ENCODE measurements at places on chromosomes 3 and 15. TPM values are rescaled to one million over a fixed set of nuclear protein-coding genes. Genes with fewer than 3 reads are reported as not detected.
A peak's percentile ranks its signal among the peaks of the same experiment; 100 is the strongest.

The HESX1 gene
- not detected for total RNA-seq

GRCh38 chr3:159488602-159489001, 500.0 kb upstream of the IL12A start:
- no peak for DNase-seq

The ABHD17C gene
- total RNA-seq = 12.1 TPM

The NRROS gene
- 0.32 TPM for total RNA-seq

The ZNF501 gene
- total RNA-seq = 5.2 TPM

The RBP2 gene
- not detected for total RNA-seq

DNA sequence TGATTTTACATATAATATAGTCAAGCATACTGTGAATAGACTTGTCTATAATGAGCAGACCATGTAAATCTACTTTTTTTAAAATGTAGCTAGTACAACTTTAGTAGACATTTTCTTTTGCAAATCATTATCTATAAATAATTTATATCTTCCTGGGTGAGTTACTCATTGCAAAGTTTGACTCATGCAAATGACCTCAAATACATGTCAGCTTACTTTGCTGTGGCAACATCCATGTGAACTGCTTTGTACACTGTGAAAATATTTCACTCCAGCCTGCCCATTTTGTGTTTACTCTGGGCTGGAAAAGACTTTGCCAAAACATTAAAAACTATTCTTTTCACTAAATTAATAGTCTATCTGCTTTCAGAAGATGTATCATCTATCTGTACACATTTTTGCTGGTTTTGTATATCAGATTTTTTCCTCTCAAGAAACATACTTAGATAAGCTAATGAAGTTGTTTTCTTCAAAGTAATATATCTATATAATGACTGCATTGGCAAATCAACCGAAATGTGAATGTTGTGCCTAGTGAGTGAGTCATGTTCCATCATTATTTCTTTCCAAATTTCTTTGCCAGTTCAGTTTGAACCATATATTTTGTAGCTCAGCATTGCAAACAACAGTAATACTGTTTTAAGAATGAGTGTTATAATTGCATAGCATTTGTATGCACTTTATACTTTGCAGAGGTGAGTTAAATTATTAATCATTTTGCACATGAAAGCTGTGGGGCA, 26.5 kb downstream of the IGSF10 start:
- DNase-seq = peak; percentile 85

- DNase-seq = no peak
Observed at GRCh38 chr3:187006864-187007630, 76.7 kb downstream of the ST6GAL1 start.

DNA sequence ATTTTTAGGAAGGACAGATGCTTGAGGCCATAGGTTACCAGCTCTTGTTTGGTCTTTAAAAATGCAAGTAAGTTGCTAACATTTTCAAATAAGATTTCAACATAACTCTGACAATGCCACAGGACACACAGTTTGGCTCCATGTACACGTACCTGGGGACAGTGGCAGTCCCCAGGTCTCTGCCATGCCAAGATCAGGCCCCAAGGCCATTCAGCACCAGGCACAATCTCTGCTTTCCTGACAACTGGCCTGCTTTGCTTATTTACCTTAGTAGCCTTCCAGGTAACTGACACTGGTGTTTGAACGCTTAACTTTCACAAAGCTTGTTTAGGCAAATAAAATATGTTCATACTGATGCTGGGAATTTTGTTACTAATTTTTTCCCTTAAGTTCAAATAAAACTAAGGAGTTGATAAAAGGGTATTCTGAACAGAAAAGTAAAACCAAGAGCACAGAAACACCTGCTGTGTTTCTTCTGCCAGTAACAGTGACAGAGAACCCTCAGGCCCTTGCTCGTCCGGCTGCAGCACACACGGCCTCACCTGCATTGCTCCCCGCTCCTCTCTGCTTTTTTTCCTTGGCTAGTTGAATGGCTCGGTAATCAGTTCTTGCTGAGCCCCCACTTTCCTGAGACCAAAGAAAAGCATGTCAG, 16.5 kb downstream of the ZXDC start:
- no peak for DNase-seq

GRCh38 chr3:50624634-50625033, 7.7 kb downstream of the MAPKAPK3 start:
- DNase-seq = no peak

DNA sequence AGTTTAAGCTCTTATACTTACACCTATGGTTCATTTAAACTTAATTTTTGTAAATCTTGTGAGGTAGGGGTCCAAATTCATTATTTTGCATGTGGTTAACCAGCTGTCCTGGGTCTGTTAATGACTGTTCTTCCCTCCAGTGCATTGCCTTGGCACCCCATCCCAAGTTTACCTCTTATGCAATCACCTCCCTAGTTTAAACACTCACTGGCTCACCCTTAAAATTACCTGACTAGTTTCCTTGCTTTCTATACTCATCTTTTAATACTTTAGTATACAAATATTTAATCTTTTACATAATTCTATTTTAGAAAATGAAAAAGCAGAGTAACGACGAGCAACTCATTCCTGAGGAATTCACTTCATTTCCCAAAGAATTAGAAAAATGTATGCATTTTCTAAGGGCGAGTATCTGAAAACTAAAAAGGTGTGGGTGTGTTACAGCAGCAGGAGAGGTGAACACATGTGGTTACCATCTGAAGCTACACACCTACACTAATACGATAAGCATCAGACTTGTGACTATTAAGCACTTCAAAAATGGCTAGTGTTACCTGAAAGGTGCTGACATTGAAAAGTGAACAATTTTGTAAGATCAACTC, 33.7 kb downstream of the TJP1 start:
- DNase-seq = no peak

The CSK gene
- 32.2 TPM for total RNA-seq

DNA sequence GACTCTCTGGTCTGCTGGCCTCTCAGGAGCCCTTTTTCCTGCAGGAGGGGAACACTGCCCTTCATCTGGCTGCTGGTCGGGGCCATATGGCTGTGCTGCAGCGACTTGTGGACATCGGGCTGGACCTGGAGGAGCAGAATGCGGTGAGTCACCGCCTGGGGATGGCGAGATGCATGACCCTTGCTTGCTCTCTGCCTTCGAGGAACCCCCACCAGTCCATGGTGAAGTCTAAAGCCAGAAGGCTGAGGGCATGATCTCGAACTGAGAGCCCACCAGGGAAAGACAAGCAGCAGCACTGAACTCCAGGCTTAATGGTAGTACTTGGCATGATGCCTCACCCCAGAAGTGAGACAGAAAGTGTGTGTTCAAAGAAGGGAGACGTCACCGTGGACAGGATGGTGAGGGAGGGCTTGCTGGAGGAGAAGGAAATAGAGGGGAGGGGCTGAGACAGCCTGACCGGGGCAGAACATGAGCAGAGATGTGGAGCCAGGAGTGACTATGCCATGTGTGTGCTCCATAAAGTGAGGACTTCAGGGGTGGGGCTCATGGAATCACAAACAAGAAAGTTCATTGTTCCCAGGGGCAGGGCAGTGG, 19.2 kb downstream of the ANKDD1A start:
- peak; percentile 64 for DNase-seq

The SUSD5 gene
- 2.2 TPM for total RNA-seq

GRCh38 chr3:158313338-158313927, 203.5 kb downstream of the RSRC1 start:
- DNase-seq = peak; percentile 39

DNA sequence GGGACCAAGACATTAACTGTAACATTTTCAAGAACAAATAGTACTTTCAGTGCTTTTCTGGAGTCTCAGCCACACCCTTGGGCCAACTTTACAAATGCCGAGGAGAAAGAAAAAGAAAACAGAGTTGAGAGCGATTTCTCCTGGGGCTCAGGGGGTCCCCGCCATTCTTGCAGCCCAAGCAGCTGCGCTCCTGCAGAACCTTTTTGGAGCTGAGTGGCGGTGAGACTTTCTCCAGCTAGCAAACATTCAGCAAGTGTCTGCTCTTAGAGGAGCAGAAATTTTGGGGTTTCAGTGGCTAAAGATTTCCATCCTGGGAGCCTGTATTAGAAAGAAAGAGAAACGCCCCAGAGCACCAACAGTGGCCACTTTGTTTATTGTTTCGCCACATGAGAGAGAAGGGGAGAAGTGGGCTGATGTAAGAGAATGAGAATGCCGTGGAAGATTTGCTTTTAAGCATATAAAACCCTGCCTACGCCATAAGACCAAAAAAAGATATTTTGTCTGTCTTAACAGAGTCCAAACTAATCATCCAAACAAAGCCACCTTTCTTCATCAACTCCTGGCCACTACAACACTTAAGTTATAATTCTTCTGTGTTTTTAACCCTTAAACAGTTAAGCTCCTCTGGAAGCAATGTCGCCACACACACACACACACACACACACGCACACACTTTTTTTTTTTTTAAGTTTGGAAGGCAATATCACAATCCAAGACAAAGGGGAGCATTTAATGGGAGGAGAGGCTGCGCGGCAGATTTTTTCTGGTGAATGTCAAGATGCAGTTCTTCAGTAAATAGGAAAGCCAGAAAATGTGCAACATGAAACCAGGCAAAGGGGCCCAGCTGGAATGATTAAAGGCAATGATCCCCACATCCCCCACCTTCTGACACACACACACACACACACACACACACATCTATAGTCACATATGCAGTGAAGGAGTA, 19.2 kb downstream of the EID1 start:
- peak; percentile 81 for DNase-seq

The CMTM7 gene
- 8.2 TPM for total RNA-seq

The GOLGA6D gene
- total RNA-seq = not detected
